ENCODE measurements at places on chromosomes 4 and X.

GRCh38 chrX:39674490-39675161 lies 423.1 kb downstream of the BCOR start:
- DNase-seq, result no peak

DNA sequence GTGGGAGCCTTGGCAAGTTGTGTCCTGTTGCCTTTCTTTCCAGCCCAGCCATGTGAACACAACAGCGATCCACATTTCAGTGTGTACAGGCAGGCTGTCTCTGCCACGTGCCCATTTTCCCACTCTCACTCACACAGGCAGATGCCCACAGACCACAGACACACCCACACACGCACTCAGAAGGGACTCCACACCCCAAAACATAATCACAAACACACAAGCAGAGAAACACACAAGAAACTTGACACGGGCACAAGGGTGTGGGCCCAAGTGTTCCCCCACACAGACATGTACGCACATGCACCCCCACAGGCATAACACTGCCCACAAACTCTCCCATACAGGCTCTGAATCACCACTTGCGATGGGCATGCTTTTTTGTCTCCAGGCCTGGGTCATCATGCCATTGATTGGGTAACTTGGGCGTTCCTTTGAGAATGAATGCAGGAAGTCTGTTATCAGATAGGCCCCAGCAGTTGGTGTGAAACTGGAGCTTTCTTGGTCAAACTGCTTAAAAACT lies 84.3 kb downstream of the NBDY start:
- DNase-seq, result no peak

GRCh38 chr4:83723609-83724008 lies 187.7 kb downstream of the GPAT3 start:
- DNase-seq, result no peak

DNA sequence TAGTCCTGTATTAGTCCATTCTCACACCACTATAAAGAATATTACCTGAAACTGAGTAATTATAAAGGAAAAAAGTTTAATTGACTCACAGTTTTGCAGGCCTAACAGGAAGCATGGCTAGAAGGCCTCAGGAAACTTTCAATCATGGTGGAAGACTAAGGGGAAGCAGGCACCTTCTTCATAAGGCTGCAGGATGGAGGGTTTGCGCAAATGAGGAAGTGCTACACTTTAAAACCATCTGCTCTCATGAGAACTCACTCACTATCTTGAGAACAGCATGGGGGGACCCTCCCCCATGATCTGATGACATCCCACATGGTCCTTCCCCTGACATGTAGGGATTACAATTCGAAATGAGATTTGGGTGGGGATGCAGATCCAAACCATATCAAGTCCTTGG lies 12.1 kb upstream of the MAGEA11 start:
- DNase-seq, result no peak

Measured in stimulated activated CD8-positive, alpha-beta memory T cell treated with anti-CD3 and anti-CD28 coated beads, Interleukin-4, amount 100 ng/mL, for 1 hour (primary cell).